ENCODE measurements at places on chromosomes 11 and 22.

DNA sequence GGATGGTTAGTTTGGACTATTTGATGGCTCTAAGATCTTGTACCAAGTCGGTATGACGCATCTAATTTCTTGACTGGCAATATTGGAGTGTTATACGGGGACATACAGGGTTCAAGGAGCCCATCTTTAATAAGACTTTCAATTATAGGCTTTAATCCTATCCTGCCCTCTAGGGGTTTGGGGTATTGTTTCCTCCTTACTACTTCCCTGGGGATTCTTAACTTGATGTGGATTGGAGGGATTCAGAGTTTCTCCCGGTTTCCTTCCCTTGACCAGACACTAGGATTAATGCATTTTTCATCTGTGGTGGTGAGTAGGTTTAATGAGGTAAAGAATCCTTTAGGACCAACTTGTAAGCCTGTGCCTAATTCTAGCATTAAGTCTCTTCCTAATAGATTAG is 18.8 kb downstream of the CYP2D6 start:
- no peak for DNase-seq

DNA sequence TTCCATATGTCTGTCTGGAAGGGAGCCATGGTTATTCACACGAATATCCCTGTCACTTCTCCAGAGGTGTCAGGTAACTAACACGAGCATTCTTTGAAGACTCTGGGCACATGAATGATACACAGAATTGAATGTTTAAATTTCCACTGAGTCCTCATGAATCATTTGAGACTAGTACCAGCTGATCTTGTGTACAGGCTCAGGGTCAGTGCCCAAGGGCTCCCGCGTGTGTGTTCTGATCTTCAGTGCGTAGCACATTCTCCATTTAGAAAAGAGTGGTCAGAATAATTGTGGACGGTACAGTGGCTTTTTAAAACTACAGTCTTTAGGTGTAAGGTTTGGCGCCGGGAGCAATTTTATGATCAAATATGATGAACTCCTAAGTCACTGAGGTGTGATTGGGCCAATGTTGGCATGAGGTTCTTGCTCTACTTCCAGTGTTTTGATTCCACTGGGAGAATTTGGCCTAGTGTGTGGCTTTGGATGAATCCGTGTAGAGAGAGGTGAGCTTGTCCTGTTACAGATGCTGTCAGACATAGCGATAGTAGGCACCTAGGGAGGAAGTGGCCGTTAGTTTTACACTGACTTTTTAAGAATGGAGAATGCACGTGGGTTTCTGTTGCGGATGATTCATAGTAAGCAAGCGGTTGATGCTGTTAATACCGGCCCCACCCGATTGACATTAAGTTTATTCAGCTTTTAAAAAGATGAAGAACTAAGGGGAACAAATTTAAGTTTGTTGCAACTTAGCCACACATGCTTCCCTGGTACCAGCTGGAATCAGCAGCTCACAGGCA is 22.2 kb downstream of the NUP50 start:
- no peak for DNase-seq

GRCh38 chr11:29328961-29329441 is 687.8 kb downstream of the KCNA4 start:
- no peak for DNase-seq

GRCh38 chr11:120884154-120885020 is 139.5 kb upstream of the TBCEL start:
- no peak for DNase-seq

DNA sequence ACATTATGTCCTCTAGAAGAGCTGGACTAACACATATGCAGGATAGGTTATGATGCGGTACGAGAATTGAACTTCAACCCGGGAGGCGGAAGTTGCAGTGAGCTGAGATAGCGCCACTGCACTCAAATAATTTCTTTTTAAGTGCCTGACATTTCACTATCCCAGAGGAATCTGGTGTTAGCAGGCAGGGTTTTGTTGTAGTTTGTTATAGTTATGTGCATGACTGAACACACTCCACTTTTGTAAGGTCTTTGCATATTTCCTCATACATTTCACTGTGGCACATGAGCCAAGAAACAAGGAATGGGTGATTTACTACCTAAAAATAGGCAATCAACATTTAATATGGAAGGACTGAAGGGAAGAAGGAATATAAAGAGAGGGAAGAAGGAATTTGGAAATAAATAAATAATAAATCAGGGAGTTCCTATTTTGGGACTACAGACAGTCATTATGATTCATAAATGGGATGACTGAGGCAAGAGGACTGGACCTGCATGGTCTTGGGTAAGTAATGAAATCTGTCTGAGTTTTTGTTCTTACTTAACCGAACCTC is 8.7 kb upstream of the HIPK3 start:
- DNase-seq, result no peak

GRCh38 chr11:1498262-1498661 is 11.7 kb upstream of the MOB2 start:
- DNase-seq, result no peak

Measured in neural crest cell (in vitro differentiated cells).